Fibroblast of skin of right quadriceps (primary cell): ENCODE measurements at places on chromosomes 3 and 15.

DNA sequence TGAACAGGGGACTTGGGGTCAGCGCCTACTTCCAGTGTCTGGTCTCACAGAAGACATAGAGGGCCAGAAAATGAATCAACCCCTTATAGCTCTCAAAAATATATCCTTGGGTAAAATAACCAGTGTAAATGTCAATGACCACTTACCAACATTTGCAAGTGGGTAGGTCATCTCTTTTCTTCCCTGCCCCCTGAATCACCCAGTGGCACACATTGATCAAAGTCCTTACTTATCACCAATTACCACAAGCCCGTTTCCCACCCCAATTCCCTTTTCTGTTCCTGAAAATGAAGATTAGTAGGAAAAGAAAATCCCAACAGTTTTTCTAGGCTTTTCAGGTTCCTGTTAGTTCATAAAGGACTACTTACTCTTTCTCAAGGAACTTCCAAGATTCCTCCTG is 70.5 kb upstream of the HEG1 start:
- DNase-seq, result no peak

- DNase-seq, result no peak
Observed at GRCh38 chr3:126412841-126413692, 18.4 kb downstream of the CFAP100 start.

DNA sequence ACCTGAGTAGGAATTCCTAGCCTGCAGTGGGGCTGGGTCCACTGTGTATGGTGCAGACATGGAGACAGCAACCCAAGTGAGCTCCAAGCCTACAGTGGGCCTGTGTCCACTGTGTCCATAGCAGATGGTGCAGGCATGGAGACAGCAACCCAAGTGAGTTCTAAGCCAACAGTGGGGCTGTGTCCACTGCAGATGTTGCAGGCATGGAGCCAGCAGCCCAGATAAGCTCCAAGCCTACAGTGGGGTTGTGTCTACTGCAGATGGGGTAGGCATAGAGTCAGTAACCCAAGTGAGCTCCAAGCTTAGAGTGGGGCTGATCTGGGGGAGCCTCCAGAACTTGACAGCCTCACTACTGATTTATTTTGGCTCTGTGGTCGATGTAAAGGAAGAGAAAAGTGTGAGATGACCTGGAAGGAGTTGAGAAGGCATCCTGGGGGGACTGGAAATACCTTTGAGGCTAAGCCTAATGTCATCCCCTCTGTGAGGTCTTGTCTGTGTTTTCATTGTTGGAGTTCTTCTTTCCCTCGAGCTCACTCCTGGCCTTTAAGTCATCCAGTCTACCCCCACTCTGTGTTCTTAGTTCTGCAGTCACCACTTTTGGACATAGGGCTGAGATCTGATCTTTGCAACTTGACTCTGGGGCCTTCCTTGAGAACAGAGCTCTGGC is 22.4 kb upstream of the IL16 start:
- no peak for DNase-seq

GRCh38 chr3:48084170-48084569 is 68.0 kb upstream of the MAP4 start:
- DNase-seq, result no peak

- DNase-seq, result peak; percentile 45
Observed at GRCh38 chr3:65901226-65901625, 137.5 kb downstream of the MAGI1 start.

- DNase-seq, result peak; percentile 12
Observed at GRCh38 chr3:4981294-4981664, 2.0 kb downstream of the BHLHE40 start.

- no peak for DNase-seq
Observed at GRCh38 chr3:42191443-42191747, 74.6 kb downstream of the CCK start.

DNA sequence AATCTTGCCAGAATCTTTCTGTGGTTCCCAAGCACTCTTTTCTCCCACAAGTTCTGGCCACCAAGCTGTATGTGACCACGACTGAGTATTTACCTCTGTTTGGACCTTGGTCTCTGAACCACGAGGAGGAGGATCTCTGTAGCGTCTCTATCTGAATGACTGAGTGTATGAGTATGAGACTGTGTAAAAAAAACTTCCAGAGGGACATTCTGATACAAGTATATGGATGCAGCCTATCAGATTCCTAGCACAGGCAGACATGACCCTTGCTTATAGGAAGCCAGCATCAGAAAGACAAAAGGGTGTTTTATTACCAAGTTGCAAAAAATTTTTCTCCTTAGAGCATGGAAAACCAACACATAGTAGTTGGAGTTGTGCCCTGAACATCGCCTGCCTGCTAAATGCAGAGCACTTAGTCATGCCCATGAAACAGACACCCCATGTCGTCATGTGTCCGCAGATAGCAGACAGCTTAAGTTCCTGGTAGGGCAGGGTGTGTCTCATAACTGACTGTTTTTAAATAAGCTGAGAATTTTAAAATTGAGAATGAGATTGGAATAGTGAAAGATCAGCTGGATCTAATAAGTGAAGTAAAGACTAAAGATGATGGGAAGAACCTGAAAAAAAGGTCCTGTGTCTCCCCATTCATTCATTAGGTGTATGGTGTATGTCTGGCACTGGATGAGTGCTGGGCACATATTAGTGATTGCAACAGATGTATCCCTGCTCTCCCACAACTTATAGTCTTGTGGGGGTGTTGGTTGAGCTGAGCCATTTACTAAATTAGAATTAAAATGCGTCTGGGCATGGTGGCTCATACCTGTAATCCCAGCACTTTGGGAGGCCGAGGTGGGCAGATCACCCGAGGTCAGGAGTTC is 30.9 kb downstream of the DAG1 start:
- DNase-seq, result peak; percentile 95

DNA sequence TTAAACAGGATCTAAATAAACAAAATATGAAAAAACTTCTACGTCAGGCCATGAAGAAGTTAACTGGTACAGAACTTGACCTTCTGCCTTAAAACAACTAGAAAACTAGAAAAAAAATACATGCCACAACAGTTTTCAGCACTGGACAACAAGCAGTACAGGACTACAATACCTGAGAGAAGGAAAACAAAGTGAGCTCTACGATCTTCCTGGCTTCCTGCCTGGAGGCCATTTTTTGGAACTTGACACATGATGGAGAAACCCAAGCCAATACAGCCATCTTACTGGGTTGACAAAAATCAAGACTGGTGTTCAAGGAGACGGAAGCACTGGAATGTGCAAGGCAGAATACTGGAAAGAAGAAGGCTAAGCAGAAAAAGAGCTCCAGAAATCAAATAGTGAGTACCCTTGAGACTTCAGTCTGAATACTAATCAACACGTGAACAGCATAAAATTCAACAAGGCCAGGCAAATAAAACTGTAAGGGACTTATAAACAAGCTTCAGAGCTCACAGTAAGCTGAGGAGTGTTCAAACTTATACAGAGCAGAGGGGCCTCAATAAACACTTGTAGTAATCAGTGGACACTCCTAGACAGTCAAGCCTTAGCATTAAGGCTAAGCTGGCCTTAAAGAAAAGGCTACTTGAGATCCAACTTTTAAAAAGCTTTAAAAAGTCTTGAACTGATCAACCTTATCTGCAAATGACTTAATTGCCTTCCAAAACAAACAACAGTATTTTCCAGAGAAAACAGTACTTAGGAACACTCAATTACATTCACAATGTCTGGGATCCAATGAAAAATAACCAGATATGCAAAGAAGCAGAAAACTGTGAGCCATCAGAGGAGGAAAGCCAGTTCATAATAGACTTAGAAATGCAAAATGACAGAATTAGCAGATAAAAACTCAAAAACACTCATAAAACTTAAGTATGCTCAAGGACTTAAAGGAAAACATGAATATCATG is 63.2 kb downstream of the DLG1 start:
- no peak for DNase-seq

- no peak for DNase-seq
Observed at GRCh38 chr3:53978386-53978785, 86.7 kb upstream of the SELENOK start.

DNA sequence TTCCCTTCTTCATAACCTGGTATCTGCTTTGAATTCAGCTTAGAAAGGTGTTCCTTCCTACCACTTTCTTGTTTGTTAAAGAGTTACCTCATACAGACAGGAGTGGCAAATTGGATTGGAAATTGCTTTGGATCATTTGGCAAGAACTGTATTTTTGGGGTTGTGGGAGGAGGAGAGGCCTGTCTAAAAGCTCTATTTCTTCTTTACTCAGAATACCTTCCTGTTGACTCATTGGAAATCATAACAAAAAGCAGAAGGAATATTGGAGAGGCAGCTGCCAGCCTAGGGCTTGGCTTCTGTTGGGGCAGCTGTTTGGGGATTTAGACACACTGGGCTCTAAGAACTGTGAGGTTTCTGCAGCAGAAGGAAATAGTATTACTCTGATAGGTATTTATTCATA is 14.2 kb downstream of the IQGAP1 start:
- peak; percentile 89 for DNase-seq

- no peak for DNase-seq
Observed at GRCh38 chr15:86384186-86384585, 304.5 kb downstream of the AGBL1 start.

- peak; percentile 75 for DNase-seq
Observed at GRCh38 chr15:38867556-38867955, 302.9 kb upstream of the RASGRP1 start.

GRCh38 chr3:39137991-39138803 is 15.2 kb downstream of the CSRNP1 start:
- DNase-seq, result no peak

GRCh38 chr3:133926736-133927539 is 31.3 kb upstream of the RAB6B start:
- peak; percentile 42 for DNase-seq

- DNase-seq, result no peak
Observed at GRCh38 chr3:118587037-118587741, 447.5 kb downstream of the IGSF11 start.

GRCh38 chr15:68578175-68578979 is 416 bp upstream of the CORO2B start:
- peak; percentile 54 for DNase-seq
